Eye (tissue), 1 donor: ENCODE measurements at places on chromosomes 16 and 17.
A peak's percentile ranks its signal among the peaks of the same experiment; 100 is the strongest.

GRCh38 chr17:64773836-64774761 is 112.0 kb upstream of the SMURF2 start:
- DNase-seq = peak; percentile 55

DNA sequence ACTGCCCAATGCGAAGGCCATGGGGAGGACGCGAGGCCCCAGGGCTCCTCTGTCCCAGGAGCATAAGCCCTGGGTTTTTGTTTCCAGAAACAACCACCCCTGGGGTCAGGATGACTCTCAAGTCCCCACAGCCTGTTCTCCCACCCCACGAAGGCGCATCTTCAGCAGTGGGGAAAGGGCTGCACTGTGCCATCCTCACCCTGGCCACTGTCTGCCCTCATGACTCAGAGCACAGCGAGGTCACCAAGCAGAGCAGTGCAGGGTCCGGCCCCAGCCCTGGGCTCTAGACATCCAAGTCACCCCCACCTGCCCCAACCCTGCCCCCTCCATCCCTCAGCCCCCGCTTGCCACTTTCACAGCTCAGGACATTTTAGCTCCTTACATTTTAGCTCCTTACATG is 22.7 kb upstream of the KSR1 start:
- DNase-seq = no peak

DNA sequence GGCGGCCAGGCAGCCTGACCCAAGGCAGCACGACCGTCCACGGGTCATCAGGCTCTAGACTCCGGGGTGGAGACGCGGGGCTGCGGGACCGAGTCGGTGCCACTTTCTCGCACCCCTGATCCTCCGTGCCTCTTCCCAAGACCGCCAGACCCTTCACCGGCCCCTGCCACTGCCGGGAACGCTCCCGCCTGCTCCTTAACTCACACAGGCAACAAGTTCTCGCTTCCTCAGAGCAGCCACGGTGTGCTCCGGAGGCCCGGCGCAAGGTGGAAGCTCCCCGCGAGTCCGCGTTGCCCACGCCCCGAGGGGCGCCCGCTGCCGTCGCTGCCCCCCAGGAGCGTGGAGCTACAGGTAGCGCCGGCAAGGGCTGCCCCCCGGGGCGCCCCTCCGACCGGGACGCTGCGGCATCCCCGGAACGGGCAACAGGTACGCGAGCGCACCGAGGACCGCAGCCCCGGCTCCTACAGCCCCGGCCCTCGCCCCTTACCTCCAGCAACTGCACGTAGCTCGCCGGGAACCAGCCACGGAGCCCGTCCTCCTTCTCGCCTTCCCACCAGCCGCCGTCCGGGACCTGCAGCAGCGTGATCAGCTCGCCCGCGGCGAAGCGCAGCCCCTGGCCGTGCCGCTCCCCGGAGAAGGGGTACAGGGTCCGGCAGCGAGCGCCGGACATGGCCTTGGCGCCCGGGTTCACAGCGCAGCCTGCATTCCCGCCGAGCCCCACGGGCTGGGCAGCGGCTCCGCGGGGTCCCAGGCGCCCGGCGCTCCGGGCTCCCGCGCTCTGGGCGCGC is 491 bp downstream of the GAS7 start:
- DNase-seq = peak; percentile 77

- no peak for DNase-seq
Measured at GRCh38 chr17:16870253-16871245, 101.4 kb downstream of the TNFRSF13B start.

DNA sequence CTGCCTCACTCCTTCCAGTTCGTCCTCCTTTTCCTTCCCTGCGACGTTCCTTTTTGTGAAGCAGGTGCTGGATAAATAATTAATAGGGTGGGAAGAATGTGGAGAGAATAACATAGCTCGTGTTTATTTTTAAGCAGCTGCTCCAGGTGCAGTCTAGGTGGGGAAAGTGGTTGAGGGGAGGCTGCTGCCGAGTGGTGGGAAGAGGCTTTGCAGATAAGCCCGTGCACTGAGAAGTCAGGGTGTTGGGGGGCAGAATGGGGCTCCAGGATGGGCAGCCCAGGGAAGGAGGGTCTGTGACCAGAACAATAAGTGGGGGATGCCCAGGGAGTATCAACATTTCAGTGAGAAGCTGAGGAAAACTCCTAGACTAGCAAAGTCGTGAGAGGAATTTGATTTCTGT is 300.5 kb downstream of the CPPED1 start:
- DNase-seq = peak; percentile 46

DNA sequence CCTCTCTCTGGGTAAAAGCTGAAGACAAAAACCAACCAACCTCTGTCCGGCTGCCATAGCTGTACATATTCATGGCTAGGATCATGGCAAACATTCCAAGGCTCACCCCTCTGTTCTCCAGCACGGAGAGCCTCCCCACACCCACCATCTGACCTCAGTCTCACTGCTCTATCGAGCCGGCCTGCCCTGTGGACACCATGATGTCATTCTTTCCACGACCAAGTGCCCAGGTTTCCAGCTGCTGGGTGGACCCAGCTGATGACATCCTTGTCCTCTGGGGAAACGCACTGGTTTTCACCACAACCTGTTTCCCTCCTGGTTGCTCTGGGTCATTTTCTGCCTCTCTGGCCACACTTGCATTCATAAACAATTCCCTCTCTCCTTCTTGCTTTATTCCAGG is 67.7 kb downstream of the NDEL1 start:
- peak; percentile 18 for DNase-seq

DNA sequence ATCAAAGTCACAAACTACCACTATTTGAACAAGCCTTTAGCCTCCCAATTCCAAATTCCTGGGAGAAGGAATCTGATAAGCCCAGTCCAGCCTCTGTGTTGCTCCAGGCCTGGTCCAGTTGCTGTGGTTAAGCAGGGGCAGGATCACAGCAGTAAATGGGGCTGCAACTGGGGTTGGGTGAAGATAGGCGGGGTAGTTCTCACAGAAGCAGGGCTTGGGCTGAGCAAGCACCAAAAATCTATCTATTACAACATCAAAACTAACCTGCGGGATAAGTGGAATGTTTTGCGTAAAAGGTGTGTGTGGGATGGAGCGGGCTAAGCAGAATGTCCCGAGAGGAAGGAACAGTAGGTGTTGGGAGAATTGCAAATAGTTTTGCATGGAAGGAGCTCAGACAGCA is 23.0 kb upstream of the RNF135 start:
- DNase-seq = no peak

GRCh38 chr17:50188921-50189549 is 12.4 kb downstream of the COL1A1 start:
- DNase-seq = no peak

- DNase-seq = no peak
Measured at GRCh38 chr17:22217135-22217534, 524.8 kb downstream of the KCNJ18 start.

DNA sequence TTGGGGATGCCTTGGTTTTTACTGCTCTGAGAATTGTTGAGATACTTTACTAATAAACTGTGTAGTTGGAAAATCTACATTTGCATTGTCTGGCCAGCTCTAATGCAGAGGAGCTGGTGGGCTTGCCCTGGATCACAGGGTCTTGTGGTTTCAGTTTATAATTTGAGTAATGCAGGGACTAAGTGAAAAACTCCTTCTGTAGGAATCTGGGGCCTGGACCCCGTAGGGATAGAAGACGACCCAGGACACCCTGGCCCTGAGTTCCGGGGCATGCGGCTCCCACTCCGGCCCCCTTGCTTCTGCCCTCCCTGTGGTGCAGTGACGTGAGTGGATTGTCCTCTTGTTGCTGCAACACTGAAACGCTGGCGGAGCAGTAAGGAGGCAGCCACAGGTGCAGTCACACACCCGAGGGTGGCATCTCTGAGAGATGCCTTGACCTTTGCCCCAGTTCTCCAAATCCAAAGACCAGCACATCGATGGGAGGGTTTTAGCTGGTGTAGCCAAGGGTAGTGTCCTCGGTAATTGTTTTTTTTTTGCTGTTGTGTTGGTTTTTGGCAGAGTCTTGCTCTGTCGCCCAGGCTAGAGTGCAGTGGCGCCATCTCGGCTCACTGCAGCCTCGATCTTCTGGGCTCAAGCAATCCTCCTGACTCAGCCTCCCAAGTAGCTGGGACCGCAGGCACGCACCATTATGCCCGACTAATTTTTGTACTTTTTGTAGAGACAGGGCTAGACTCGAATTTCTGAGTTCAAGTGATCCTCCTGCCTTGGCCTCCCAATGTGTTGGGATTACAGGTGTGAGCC is 2.6 kb upstream of the RPL13 start:
- DNase-seq = no peak

GRCh38 chr17:67229109-67229955 is 15.7 kb downstream of the HELZ start:
- DNase-seq = no peak

GRCh38 chr17:3727041-3727440 is 3.3 kb downstream of the HASPIN start:
- no peak for DNase-seq

DNA sequence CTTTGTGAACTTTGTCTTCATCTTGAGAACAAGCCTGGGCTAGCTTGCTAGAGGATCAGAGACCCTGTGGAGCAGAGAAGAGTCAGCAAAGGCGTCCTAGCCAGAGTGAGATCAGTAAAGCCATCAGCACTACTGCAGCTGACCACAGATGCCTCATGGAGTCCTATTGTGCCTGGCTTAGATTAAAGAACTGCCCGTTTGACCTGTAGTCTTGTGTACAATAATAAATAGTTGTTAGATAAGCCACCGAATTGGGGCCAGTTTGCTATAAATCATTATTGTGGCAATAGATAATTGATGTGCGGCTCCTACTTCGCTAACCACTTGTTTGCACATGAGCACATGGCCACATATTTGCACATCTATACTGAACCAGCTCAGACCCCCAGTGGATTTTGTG is 103.0 kb downstream of the CYLD start:
- no peak for DNase-seq

- DNase-seq = no peak
Measured at GRCh38 chr17:10741416-10742135, 11.8 kb upstream of the TMEM220 start.

DNA sequence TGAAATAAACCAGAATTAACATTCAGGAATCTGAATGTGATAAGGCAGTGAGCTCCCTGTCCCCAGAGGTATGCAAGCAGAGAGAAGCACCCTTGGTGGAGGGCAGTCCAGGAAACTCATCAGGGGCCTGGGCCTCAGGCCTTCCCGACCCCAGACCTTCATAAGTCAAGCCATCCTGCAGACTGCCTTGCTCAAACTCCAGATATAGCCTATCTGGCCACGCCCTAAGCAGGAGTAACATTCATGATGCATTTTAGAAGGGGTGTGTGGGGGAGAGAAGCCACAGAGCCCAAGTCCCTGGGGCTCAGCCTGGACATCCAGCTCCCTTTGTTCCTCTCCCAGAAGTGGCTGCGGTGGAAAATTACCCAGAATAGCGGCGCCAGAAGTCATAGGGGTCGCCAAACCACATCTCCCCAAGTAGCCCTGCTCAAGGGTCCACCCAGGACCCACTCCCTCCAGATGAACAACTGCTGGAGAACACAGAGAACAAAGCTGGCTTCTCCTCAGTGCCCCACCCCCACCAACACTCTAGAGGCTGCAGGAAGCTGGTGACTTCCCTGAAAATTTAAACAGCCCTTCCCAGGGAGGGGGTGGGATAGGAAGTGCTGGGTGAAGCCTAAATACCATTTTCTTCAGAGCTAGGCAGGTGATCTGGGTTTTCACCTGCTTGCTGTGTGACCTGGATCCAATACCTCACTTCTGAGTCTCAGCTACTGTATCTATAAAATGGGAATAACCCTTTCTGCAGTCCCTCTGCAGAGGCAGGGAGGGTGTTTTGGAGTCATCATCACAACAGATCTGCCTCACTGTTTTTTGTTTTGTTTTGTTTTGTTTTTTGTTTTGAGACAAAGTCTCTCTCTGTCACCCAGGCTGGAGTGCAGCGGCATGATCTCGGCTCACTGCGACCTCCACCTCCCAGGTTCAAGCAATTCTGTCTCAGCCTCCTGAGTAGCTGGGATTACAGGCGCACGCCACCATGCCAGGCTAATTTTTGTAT is 1.5 kb upstream of the SREBF1 start:
- DNase-seq = peak; percentile 70

- DNase-seq = peak; percentile 68
Measured at GRCh38 chr17:44636562-44636961, 19.7 kb upstream of the MEIOC start.

DNA sequence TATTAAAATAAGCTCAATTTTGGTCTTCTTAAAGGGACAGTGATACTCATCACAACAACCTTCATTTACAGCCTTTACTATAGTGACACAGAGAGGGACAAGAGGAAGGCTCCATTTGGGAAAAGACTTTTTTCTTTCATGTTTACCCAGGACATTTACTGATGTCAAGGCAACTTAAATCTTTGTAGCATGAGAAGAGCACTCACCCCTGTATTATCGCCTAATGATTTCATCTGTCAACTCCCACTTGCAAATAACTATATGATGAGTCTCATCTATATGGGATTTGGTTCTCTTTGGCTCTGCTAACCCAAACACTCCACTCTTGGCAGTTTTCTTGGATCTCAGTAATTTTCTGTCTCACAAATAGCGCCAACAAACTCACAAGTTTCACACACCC is 24.1 kb downstream of the BLMH start:
- DNase-seq = no peak

GRCh38 chr17:44655983-44656710 is at the start of gene MEIOC:
Gene MEIOC, plus strand, starts transcription at chr17:44656468. Its CDS starts 146 bp downstream, at chr17:44656614.
- peak; percentile 70 for DNase-seq

DNA sequence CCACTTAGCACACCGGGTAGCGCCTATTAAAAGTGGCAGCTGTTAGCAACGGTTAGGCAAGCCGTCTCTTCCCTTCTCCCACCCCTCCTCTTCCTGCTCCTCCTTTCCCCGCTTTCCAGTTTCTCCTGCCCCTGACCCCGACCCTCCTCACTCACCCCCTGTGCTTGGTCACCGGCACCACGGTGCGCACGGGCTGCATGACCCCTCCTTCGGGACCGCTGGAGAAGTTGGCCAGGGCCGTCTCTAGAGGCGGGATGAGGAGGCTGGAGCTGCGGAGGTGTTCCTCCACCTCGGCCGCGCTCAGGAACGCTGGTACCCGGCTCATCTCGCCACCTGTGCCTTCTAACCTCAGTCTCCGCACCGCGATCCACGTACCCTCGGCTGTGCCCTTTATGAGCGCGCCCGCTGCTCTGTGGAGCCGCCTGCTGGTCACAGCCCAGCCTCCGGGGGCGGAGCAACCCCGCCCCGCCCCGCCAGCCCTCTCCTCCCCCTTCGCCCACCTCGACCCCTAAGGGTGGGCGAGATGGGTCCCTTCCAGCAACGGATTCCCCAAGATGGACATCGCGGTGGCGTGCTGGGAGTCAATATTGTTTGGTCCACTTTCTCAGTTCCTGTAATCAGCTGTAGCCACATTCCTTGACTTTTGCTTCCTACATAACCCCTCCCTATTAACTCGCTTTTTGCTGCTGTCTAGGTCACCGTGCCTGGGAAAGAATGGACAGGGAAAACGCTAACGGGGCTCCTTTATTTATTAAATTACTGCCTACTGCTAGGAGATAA is at the start of gene CRYM:
TSS of gene CRYM (minus strand) at position 364 of the 780 bp plus-strand sequence. CDS start at position 325, 39 bp downstream.
- peak; percentile 87 for DNase-seq

DNA sequence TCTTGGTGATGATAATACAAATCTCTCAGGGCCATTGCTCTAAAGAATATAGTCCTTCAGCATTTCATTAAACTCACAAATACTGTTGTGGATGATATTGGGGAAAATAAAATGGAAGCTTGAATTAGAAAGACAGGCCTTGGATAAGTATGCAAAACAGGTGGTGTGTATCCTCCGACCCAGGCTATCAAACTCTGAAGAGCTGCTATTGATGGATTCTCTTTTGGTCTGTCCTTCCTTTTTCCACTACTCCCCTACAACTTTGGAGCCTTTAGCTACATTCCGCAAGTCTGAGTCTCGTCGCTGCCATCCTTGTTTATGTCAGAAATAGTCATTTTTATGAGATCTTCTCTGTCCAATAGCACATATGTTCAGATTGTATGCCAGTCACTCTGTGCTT is 351.6 kb downstream of the KCNJ2 start:
- no peak for DNase-seq

- no peak for DNase-seq
Measured at GRCh38 chr16:79475841-79476240, 124.7 kb downstream of the MAF start.

- DNase-seq = no peak
Measured at GRCh38 chr16:67163999-67164558, 466 bp upstream of the HSF4 start.
